ENCODE measurements at places on chromosomes 3 and 15. TPM values are rescaled to one million over a fixed set of nuclear protein-coding genes. Genes with fewer than 3 reads are reported as not detected.
A peak's percentile ranks its signal among the peaks of the same experiment; 100 is the strongest.

LRRN1 gene
- 0.09 TPM for total RNA-seq

SNTN gene
- total RNA-seq: not detected

CCR4 gene
- total RNA-seq: 62.2 TPM

PPP2R3A gene
- total RNA-seq: 0.51 TPM

ANKRD63 gene
- total RNA-seq: not detected

ILDR1 gene
- total RNA-seq: 0.11 TPM

C2CD4A gene
- 0.73 TPM for total RNA-seq

PATL2 gene
- 11.2 TPM for total RNA-seq

MASP1 gene
- not detected for total RNA-seq

PRSS50 gene
- not detected for total RNA-seq

ZIC1 gene
- total RNA-seq: not detected

KLHL40 gene
- not detected for total RNA-seq

GRCh38 chr3:40588406-40588805, 63.6 kb downstream of the ZNF621 start:
- DNase-seq: no peak

GRCh38 chr3:72899349-72899765, 11.5 kb downstream of the GXYLT2 start:
- DNase-seq: no peak

GRCh38 chr3:149705416-149705815, 46.9 kb downstream of the COMMD2 start:
- no peak for DNase-seq

DNA sequence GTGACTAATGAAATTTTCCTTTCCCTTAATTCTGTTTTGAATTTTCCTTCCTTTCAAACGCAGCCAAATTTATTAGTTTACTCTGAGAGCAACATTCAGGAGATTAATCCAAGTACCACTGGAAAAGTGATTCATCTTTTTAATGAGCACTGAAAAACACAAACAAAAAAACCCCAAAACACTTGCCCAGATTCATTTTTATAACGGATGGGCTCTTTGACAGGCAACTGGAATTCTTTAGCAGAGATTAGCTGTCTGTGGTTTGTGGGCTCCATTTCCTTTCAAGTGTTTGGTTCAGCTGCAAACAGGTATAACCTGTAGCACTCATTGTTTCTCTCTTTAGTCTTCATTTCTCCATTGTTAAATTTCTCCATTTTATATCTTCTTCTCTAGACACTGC, 3.1 kb upstream of the POLR2M start:
- DNase-seq: peak; percentile 25

- DNase-seq: no peak
Observed at GRCh38 chr15:78969687-78970349, 25.0 kb upstream of the CTSH start.

DNA sequence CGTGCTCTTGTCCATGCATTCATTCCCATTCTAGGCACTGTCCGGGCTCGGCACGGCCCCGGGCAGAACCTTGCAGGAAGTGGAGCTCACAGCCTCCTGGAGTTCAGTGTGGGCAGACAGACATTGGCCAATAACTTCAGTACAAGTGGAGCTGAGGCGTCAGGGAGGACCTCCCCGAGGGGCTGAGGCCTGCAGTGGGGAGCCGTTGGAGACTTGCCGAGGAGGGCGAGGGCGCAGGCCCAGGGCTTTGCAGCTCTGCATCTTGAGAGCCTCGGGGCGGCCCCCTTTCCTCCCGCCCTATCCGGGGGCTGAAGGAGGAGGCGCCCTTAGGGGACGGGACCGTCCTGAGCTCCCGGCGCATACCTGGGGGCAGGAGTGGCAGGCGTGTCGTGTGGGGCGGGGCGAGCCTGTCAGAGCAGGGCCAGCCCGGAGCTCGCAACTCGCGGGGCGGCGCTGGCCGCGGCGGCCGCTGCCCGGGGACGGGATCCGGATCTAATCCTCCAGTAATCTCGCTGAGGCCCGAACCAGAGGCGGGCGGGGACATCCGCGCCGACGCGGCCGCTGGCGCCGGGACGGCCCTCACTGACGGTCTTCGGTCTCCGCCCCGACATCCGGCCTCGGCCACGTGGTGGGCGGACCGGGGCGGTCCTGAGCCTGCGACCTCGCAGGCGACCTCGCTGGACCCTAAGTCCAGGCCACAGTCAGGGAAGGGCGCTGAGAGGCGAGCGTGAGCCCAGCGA, at the start of gene ACY1:
TSS of gene ACY1 (plus strand) at position 698 of the 740 bp plus-strand sequence. CDS start 530 bp downstream, outside the sequence.
- peak; percentile 90 for DNase-seq

GRCh38 chr3:50405249-50405648, 45.9 kb upstream of the TMEM115 start:
- peak; percentile 61 for DNase-seq

DNA sequence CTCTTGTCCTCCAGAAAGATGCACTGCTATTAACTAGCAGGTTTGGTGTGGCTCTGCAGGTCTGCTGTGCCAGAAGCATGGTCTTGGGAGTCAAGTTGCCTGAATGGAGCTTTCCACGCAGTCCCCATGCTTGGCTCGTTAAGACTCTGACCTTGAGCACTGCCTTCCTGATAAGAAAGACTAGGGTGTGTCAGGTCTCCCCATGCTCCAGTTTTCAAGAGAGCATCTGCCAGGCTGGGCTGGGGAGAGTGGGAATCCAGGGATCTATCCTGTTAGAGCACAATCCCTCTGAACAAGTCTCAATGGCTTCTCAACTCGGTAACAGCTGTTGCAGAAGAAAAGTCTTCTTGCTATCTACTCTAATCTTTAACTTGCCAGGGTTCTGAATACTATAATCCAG, 98.2 kb downstream of the TJP1 start:
- no peak for DNase-seq

DNA sequence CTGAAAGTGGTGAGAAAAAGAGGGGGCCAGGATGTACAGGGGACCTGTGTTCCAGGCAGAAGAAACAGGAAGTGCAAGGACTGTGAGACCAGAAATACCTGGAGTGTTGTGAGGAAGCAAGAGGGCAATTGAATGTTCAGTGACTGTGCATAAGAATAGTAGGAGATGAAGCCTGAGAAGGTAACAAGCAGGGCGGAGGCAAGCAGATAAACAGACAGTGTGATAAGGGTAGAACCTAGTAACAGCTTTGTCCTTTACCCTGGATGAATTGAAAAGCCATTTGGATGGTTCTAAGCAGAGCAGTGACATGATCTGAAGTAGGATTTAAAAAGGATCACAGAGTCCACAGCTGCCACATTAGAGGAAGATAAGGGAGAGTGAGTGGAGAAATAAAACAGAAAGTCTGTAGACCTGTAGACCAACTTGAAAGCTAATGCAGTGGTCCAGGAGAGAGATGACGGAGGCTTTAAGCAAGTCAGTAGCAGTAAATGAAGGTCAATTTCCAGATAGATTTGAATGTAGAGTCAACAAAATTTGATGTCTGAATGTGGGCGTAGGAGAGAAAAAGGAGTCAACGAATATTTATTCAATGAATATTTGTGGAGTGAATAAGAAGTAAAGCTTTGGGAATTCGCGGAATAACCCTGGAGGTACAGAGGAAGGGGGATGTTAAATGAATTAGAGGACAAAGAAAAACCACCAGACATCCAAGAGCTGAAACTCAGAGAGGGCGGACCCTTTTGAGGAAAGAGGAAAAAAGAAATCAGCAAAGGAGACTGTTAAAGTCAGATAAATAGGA, 4.2 kb upstream of the PLOD2 start:
- no peak for DNase-seq

DNA sequence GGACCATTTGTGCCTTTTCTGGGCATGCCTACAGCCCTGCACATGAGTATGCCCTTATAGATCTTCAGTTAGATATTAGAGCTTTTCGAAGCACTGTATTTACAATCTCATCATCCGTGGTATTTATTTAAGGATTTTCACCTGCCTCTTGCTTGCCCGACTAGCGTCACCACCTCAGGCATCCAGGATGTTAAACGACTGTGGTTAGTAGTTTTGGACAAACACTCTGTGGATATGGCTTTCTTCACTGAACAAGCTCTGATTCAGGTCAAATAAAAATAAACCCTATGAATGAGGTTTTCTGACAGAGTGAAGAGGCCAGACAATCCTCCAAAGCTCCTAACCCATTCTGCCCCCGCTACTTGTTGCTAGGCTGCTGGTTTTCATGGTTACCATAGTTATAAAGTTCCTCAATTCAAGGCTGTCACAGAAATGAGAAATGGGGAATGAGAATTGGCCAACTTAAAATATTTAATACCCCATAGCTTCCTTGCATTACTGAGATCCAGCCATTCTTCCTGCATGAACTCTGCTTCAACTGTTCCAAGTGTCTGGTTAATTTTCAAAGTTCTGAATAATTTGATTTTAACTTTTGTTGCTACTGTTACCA, 440.1 kb downstream of the GABRG3 start:
- no peak for DNase-seq

DNA sequence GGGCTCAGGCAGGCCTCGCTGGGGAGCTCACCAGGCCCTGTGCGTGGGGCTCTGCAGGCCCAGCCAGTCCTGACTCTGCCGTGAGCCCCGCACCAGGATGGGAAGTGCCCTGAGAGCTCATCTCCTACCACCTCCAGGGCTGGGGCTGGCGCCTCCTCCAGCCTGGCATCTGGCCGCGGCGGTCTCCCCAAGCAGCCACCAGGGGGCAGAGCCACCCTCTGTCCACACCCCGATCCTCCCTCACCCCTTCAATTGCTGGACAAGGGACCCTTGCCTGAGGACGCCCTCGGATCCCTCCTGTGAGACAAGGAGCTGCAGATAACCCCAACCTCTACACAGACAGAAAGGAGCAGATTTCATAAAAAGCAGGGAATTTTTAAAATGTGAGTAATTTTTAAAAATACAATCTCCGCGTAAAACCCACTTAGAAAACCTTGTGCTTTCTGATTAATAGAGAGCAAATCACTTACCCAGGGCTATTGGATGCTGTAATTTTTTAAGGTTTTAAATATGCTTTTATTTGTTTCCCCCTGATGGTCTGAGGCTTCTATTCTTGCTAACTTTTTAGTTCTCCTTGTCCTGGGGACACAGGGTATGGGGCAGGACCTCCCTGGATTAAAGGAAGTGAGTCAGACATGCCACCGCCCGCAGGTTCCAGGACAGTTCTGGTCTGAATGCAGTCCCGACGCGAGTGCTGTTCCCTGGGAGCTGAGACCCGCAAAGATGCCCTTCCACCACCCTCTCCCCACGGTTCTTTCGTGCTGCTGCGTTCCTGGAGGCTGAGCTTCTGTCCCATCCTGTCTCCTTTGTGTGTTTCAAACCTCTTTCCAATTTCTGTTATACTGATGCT, 52.3 kb upstream of the CHRNA7 start:
- peak; percentile 78 for DNase-seq

- no peak for DNase-seq
Observed at GRCh38 chr3:124974691-124975090, 40.1 kb upstream of the MUC13 start.

- DNase-seq: peak; percentile 91
Observed at GRCh38 chr3:53160660-53161449, at the start of gene PRKCD. TSS of gene PRKCD (plus strand) at chr3:53161209. CDS start at chr3:53178423, 17,214 bp downstream.

DNA sequence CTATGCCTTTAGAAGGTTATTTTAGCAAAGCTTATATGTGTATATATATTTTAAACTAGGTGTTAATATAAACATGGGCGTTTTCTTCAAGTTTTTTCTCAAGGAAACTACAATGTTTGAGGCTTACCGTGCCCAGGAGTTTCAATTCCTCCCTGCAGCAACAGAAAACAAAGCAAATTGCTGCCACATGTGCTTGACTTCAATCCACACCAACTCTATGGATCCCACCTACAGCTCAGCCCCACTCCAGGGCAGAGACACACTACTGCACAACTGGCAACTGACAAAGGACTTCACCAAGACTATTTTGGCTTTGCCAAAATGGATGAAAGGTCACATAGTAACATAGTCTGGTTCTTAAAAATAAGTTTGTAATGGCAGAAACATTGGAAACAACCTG, 346.6 kb downstream of the ERC2 start:
- DNase-seq: no peak

DNA sequence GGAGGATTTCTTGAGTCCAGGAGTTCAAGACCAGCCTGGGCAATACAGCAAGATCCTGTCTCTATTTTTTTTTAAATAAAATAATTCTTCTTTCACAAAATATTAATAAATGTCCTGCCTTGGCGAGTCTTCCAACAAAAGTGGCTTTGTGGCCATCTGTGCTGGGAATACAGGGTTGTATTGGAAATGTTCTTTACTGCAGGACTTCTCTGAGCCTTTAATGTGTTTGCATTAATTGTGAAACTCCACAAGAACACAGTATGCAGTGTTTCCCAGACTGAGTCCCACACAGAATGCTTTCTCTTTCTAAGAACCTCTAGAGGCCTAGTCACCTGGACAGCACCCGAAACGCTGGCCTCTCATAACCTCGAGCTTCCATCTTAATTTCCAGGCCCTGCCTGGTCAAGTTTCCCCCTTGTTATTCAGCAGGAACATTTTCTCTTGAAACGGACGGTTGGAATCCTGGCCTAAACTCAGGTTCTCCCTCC, 85.4 kb upstream of the ARRDC4 start:
- no peak for DNase-seq

DNA sequence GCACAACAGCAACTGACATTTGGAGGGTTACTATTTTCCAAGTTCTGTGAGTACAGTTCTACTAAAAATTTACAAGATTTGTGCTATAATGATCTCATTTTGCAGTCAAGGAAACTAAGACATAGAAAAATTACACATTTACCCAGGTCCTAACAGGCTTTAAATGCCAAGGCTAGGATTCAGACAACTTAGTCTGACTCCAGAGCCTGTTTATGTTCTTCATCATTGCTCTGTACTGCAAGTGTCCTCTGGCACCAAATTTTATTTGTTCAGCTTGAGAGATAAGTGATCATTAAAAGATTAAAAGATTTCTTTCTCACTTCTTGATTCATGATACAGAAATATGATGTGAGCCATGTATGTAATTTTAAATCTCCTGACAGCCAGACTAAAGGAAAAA, 290.8 kb downstream of the UBE2E2 start:
- DNase-seq: no peak

DNA sequence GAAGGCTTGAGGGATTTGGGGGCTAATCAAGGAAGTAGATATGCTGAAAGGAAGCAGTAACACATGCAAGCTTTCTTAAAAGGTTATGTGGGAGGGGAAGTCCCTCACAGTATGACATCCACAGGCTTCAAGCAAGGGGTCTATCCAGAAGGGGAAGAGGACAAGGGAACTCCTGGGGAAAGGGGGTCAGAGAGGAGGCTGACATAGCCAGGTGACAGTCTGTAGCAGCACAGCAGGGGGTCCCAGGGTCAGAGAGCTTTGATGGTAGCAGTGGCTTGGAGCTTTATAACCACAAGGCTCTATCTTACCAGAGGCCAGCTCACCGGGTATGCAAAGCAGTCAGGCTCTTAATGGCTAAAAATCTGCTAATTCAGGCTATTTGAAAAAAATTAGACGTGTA, 150.6 kb upstream of the NSMCE3 start:
- DNase-seq: no peak

- DNase-seq: no peak
Observed at GRCh38 chr3:154901278-154901677, 178.8 kb upstream of the MME start.

GRCh38 chr15:80606511-80607071, 88.5 kb upstream of the ABHD17C start:
- no peak for DNase-seq

DNA sequence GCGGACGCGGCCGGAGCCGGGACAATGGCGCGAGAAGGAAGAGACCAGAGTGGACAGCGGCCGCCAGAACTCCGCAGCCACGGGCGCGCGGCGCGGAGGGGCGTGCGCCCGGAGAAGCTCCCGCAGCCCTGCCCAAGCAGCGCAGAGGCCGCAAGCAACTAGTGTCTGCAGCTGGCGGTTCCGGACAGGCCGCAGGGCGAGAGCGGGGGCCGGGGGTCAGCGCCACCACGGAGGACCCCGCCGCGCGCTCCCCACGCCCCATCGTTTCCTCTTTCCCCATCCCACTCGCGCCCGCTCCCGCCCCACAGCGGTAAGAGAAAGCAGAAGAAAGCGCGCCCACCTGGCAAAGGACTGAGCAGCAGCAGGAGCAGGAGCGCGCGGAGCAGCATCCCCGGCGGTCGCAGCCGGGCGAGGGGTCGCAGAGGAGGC, 440 bp downstream of the PRTG start:
- DNase-seq: peak; percentile 40
